ENCODE measurements at places on chromosomes 3 and 15.

- no peak for DNase-seq
These were observed 130.6 kb downstream of the AQP9 start for GRCh38 chr15:58268746-58269267.

GRCh38 chr15:65081758-65082157, 5.2 kb downstream of the KBTBD13 start:
- DNase-seq: no peak

DNA sequence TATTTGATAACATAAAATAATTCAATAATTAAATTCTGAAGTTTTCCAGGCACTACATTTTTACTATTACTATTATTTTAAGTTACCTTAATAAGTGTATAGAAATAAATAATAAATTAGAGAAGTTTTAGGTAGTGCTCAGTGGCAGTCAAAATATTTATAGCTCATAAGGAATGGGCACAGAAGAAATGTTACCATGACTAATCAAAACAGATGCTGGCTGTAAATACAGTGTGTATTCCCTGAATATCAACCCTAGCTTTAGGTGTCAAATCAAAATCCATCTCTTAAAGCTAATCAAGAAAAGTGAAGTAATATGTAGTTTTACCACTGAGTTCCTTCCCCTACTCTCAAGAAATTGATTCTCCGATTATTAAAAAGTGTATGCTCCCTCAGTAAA, 35.5 kb downstream of the ZBTB20 start:
- DNase-seq: no peak

DNA sequence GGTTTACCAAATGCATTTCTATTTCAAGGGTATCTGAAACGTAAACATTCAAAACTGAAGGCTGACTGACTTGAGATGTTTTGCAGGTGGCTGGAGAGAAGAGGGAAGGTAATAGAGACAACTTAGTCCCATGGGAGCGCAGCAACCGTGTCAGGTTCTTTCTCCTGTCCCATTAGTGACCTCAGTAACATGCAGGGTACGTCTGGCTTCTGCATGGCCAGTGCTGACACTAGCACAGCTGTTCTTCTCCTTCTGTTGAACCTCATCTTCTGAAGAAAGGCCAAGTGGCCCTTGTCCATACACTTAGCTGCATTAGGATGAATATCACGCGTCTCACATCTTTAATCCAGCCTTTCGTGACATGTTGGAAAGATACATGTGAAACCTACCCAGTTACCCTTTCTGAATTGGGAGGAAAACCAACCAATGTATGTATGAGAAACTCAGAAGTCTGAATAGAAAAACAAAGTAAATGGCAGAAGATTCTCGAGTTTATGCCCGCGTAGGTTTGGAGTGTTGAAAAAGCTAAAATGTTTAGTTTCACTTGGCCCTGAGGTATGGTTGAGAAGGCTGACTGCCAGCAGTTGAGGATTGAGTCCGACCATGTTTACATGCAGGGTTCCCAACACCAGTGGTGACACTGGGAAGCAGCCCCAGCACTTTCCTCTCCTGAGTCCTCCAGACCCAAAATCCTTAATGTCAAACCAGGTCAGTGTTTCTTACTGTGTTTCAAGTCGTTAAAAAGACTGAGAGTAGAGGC, 10.3 kb downstream of the NCBP2 start:
- DNase-seq: no peak

DNA sequence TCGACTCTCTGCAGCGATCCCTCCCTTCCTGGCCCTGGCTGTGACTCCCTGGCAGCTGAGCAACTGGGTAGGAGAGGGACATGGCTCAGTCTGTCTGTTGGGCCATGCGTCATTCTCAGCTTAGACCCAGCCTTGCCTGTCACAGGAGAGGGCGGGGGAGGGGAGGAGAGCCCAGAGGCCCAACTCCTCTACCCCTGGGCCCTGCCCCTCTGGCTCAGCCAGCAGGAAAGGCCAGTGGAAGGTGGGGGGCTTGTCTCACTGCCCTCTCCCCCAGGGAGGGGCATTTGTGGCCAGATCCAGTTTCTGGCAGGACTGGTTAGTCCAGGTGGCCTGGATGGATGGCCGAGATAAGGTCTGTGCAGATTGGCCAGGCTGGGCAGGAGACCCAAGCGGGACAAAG, 31.6 kb downstream of the DNAJB8 start:
- no peak for DNase-seq

GRCh38 chr3:150248116-150248887, 159.8 kb upstream of the TSC22D2 start:
- no peak for DNase-seq

GRCh38 chr3:149808209-149808829, 4.7 kb upstream of the RNF13 start:
- DNase-seq: peak; percentile 58

GRCh38 chr3:112653209-112653871, 12.4 kb upstream of the CCDC80 start:
- no peak for DNase-seq

DNA sequence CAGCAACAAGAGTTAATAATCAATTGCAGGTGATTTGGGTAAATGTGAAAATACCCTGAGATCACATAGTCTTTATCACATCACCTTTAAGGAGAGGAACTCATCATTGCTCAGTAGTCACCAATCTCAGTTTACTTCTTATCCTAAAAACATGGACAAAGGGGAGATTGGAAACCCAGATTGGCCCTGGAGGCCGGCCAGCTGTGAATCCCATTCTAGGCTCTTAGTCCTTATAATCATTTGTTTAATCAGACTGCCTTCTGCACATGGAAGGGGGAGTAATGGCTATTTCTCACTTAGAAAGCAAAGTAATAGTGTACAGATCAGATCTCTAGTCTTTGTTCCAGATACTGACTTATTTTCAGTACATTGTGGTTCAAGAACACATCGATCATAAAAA, 37.2 kb upstream of the CPB1 start:
- no peak for DNase-seq

DNA sequence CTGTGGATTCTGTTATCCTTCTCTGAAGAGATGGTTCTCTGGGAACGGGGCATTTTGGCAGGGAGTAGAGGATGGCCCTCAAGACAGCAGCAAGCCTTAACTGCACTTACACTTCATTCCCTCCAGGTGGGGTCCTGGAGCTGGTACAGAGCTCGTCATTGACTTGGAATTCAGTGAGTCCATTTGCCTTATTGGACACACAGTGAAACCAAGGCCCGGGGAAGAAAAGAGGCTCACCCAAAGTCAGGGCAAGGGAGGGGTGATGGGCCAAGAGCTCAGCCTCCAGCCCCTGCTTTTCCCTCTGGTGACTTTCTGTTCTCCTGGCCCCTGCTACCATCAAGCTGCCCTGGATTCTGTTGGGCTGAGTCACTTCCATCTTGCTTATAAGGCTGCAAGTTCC, 125.6 kb downstream of the ETFA start:
- DNase-seq: peak; percentile 60

- peak; percentile 64 for DNase-seq
These were observed 26.4 kb upstream of the PDE8A start for GRCh38 chr15:84955089-84955848.

DNA sequence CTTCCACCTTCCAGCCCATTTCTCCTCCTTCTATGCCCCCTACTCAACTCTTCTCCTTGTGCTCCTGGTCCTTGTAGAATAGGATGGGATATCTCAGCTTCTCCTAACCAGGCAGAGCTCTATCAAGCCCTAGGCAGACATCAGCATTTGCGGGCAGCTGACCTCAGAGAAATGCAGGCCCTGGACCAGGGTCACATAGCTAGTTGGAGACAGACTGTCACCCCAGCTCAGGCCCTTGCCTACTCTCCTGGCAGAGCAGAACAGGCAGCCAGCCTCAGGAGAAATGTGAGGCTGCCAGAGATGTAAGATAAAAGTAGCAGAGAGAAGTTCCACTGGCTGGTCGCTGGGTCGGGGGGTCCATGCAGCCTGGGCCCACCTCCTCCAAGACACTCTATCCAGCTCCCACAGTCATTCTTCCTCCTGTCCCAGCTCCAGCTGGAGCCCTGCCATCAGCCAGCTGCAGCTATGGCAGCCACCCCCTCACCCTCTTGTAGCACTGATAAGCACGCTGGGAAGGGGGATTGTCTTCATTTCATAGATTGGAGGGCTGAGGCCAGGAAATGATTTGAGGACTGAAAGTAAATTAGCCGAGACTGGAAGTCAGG, 4.0 kb downstream of the CYP8B1 start:
- DNase-seq: no peak

- peak; percentile 78 for DNase-seq
These were observed 23.8 kb upstream of the TRAK1 start for GRCh38 chr3:42067326-42067725.

Measured in GM10248 (cell line).